ENCODE measurements at places on chromosomes 5 and 9. TPM values are rescaled to one million over a fixed set of nuclear protein-coding genes. Genes with fewer than 3 reads are reported as not detected.

The SOWAHA gene
- total RNA-seq, result 0.04 TPM

The F2R gene
- total RNA-seq, result 15.3 TPM

The CAVIN4 gene
- total RNA-seq, result 182 TPM

DNA sequence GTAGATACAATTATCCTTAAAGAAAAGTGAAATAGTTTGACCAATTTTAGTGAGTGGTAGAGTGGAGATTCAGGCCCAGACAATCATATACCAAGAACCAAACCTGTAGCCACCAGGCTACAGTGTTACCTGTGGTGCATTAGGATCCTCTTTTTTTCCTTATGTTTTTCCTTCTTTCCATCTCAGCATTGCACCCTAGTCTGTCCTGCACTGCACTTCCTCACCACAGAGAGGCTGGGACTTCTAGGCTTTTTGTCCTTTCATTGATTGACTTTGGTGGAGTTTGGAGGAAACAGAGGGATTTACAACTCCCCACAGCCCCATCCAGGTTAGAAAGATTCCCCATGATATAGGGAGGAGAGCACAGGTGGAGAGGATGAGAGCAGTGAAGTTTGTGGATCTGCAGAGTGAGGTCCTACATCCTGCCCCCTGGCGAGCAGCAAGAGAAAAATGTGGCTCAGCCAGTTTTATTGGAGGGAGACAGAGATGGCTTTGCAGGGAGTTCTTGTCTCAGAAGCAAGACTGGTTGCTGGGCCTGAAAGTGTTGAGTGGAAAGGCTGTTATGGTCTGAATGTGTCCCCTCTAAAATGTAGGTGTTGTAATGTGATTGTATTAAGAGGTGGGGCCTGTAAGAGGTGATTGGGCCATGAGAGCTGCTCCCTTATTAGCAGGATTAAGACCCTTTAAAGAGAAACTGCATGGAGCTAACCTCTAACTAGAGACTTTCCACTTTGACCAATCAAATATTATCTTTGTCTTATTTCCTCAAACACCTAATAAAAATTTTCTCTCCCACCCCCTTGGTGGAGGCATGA lies 36.2 kb downstream of the KIF4B start:
- no peaks in the 10 kb centered on the region for H3K4me1 ChIP-seq
- DNase-seq, result no peak
- no peaks in the 10 kb centered on the region for H3K36me3 ChIP-seq
- H3K27ac ChIP-seq, result no peak overlapping the region
- no peaks in the 10 kb centered on the region for H3K27me3 ChIP-seq

DNA sequence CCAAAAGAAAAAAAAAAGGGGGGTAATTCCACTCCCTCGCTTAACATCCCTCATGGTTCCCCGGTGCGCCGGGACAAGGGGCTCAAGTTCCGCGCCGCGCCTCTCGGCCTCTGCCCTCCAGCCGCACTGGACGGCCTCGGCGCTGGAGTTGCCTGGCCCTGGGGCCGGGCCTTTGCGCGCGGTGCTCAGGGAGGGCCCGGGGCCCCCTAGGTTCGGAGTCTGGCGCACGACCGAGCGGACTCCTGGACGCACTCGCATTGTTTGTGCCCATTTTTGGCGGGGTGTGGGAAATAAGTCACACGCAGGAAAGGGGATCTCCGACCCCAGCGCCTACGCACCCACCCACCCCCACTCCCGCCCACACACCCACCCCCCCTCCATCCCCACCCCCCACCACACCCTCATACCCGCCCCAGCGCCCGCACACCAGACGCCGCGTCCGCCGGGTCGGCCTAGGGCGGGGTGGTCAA lies 381 bp downstream of the MED22 start:
- H3K4me1 ChIP-seq, result peaks cover 31% of the 10 kb centered on the region
- peak overlapping the region; percentile 100 for H3K4me3 ChIP-seq
- DNase-seq, result peak; percentile 62
- H3K36me3 ChIP-seq, result peaks cover 77% of the 10 kb centered on the region

DNA sequence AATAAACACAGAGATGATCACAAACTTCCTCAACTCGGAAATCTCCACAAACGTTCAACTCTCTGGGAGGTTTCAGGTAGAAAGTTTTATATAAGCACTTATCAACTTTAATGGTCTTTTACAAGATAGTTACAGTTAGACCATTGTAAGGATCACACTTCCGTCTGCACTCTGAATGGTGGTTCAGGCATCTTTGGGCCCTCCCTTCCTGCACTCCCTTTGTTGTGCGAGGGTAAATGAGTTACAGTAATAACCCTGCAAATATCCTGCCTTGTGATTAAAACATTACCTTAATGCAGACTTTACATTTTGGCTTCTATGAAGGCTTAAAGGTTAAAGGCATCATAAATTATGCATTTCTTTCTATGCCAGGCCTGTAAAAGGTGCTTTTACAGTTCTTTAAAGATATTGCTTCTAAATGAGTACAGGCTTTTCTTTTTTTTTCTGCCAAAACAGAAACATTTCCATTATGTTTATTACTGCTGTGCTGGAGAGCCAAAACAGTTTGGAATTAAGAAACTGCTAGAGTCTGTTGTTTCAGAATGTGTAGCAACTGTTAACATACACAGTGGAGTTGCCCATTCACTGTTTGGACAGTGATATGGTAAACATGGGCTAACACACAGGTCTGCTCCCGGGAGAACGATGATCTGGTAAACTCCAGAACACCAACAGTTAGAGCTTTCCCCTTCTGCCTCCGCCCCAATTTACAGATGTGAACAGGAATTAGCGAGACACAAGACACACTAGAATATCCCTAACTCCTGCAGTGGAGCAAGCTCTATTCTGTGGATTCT lies 1.1 kb downstream of the PRUNE2 start:
- H3K4me1 ChIP-seq, result peaks cover 16% of the 10 kb centered on the region
- H3K4me3 ChIP-seq, result no peak overlapping the region
- H3K27me3 ChIP-seq, result peaks cover 42% of the 10 kb centered on the region
- no peaks in the 10 kb centered on the region for H3K36me3 ChIP-seq

The PCDHB7 gene
- total RNA-seq, result 2.1 TPM

DNA sequence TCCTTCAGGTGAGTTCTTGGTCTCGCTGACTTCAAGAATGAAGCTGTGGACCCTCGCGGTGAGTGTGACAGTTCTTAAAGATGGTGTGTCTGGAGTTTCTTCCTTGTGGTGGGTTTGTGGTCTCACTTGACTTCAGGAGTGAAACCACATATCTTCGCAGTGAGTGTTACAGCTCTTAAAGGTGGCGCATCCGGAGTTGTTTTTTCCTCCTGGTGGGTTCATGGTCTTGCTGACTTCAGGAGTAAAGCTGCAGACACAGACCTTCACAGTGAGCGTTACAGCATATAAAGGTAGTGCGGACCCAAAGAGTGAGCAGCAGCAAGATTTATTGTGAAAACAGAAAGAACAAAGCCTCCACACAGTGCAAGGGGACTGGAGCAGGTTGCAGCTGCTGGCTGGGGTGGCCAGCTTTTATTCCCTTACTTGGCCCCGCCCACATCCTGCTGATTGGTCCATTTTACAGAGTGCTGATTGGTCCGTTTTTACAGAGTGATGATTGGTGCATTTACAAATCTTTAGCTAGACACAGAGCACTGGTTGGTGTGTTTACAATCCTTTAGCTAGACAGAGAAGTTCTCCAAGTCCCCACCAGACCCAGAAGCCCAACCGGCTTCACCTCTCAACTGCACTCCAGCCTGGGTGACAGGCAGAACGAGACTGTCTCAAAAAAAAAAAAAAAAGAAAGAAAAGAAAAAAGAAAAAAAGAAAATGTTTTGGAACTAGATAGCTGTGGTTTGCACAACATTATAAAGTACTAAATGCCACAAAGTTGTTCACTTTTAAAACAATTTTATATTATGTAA lies 9.1 kb upstream of the ERMP1 start:
- H3K36me3 ChIP-seq, result no peaks in the 10 kb centered on the region
- no peak overlapping the region for H3K27ac ChIP-seq
- H3K27me3 ChIP-seq, result no peaks in the 10 kb centered on the region
- H3K4me1 ChIP-seq, result peaks cover 16% of the 10 kb centered on the region

DNA sequence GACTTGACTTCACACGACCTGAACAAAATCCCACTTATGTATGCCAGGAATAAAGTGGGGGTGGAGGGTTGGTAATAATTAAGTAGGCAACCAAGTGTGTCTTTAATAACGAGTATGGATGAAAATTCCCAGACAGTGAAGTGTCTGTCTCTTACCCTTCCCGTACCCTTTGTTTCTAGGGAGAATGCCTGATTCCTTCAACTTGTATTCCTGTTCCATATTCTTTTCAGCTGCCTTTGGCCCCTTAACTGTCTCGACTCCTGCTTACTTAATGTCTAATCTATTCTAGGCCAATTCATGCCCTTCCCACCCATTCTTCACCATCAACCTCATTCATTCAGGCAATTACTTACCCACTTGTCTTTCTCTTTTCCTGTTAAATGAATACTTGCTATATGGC lies 380.5 kb downstream of the RAB3C start:
- no peaks in the 10 kb centered on the region for H3K36me3 ChIP-seq
- no peak for DNase-seq
- no peaks in the 10 kb centered on the region for H3K4me1 ChIP-seq
- no peak overlapping the region for H3K4me3 ChIP-seq
- H3K27ac ChIP-seq, result no peak overlapping the region
- no peaks in the 10 kb centered on the region for H3K27me3 ChIP-seq

The PRRT1B gene
- not detected for total RNA-seq

- no peaks in the 10 kb centered on the region for H3K27me3 ChIP-seq
- H3K27ac ChIP-seq, result no peak overlapping the region
- DNase-seq, result no peak
- no peaks in the 10 kb centered on the region for H3K36me3 ChIP-seq
- peaks cover 69% of the 10 kb centered on the region for H3K4me1 ChIP-seq
Observed at GRCh38 chr5:172868436-172868923, 34.4 kb downstream of the ERGIC1 start.

GRCh38 chr5:179404321-179405053 lies 59.2 kb upstream of the ADAMTS2 start:
- DNase-seq, result no peak
- no peak overlapping the region for H3K27ac ChIP-seq
- no peaks in the 10 kb centered on the region for H3K27me3 ChIP-seq

DNA sequence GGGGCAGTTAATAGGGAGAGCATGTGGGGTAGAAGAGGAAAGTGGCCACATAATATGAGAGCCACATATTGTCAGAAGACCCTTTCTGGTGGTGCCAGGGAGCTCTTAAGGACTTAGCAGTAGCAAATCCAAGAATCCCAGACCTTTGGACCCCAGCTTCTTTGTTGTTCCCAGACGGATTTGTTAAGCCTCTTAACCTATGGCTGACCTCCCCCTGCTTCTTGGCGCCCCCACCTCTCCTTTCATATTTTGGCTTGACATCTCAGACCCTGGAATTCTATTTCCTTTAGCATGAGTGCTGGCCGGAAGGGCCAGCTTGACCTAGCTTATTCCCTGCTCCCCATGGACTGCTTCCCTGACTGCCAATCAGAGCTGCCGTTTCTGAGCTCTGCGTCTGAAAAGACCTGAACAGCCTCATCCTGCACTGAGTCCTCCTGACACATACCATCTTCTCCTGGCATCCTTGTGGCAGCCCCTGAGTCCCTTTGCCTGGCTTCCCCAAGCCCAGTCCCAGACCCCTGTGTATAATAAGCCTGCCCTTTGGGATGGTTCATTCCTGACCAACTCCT lies 116.3 kb downstream of the PRKACG start:
- no peak overlapping the region for H3K27ac ChIP-seq
- peaks cover 19% of the 10 kb centered on the region for H3K4me1 ChIP-seq
- no peak overlapping the region for H3K4me3 ChIP-seq
- no peaks in the 10 kb centered on the region for H3K36me3 ChIP-seq
- DNase-seq, result peak; percentile 37
- H3K27me3 ChIP-seq, result no peaks in the 10 kb centered on the region

DNA sequence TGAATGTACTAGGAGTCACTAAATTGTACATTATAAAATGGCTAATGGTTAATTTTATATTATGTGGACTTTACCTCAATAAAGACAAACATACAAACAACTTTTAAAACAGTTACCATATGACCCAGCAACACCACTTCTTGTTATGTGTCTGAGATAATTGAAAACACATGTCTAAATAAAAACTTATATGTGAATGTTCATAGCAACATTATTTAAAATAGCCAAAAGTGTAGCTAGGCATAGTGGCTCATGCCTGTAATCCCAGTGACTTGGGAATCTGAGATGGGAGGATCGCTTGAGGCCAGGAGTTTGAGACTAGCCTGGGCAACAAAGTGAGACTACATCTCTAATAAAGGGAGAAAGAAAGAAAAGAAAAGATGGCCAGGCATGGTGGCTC lies 22.9 kb downstream of the SLC35A4 start:
- no peaks in the 10 kb centered on the region for H3K36me3 ChIP-seq
- H3K4me1 ChIP-seq, result no peaks in the 10 kb centered on the region
- DNase-seq, result no peak
- no peaks in the 10 kb centered on the region for H3K27me3 ChIP-seq

DNA sequence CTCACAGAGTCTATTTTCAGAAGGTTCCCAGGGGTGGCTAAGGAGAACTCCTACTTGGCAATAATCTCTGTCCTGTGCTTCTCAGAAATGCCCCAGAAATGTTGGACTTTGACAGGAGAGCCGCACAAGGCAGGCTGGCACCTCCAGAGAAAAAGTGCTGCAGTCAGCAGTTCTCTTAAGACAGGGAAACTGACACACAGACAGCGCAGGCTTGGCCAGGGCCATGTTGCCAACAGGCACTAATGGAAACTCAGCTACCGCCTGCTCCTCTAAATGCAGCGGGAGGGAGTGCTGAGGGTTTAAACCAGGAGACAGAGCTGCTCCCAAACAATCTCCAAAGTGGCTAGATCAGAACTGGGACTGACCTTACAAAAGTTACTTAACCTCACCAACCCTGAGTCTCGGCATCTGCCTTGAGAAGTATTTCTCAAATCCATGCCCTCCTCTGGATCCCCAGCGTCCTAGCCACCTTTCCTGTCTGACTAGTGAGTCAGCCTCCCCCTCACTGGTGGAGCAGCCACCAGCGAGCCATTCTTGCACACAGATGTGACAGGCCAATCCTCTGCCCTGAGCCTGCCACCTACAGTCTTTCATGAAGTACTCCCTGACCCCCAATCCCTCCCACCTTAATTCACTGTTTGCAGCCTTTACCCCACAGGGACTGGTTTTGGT lies 186.4 kb downstream of the CDK5RAP2 start:
- H3K4me1 ChIP-seq, result no peaks in the 10 kb centered on the region
- no peak for DNase-seq
- H3K27me3 ChIP-seq, result no peaks in the 10 kb centered on the region

GRCh38 chr9:134688661-134689320 lies 47.2 kb downstream of the COL5A1 start:
- no peak overlapping the region for H3K27ac ChIP-seq
- H3K36me3 ChIP-seq, result peaks cover 69% of the 10 kb centered on the region
- H3K27me3 ChIP-seq, result no peaks in the 10 kb centered on the region
- no peak for DNase-seq
- peaks cover 38% of the 10 kb centered on the region for H3K4me1 ChIP-seq

The SPINK13 gene
- not detected for total RNA-seq

The PCDH12 gene
- total RNA-seq, result 19.8 TPM

The MLANA gene
- total RNA-seq, result not detected

The PDCD1LG2 gene
- 1.3 TPM for total RNA-seq
